ENCODE measurements at places on chromosomes 4 and X.

DNA sequence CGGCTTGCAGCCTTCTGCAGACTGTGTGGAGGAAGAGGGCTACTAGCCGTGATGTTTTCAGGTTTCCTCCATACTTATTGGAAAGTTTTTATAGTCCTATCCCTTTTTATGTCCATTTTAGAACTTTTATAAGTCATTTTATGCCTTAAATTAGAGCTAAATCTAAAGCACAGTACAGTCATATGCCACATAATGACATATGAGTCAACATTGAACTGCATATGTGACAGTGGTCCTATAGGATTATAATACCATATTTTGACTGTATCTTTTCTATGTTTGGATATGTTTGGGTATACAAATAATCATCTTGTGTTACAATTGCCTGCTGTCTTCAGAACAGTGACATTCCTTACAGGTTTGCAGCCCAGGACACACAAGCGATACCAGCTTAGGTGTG, 200.2 kb downstream of the SPRY1 start:
- DNase-seq, result no peak

DNA sequence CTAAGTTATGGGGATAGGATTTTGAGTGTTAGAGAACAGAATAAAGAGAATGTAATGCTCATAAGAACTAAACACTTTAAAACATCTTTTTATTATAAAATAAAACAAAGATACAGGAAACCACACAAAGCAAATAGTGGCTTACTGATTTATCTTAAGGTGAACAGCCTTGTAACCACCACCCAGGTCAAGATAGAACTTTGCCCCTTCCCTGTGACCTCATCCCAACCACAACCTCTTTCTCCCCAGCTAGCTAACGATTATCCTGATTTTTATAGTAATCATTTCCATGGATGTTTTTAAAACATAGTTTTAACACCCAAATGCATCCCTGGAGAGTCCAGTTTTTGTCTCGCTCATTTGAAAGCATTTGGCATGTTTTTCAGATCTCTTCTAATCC, 17.0 kb downstream of the HELT start:
- no peak for DNase-seq

GRCh38 chrX:42495139-42495538, 282.8 kb downstream of the PPP1R2C start:
- no peak for DNase-seq

- DNase-seq, result no peak
Measured at GRCh38 chrX:33178690-33179089, 32.7 kb downstream of the DMD start.

GRCh38 chr4:5999830-6000365, 18.3 kb downstream of the C4orf50 start:
- DNase-seq, result no peak

- DNase-seq, result no peak
Measured at GRCh38 chr4:6591313-6591712, 16.3 kb downstream of the MAN2B2 start.

GRCh38 chr4:85784947-85785346, 310.0 kb downstream of the ARHGAP24 start:
- DNase-seq, result no peak

DNA sequence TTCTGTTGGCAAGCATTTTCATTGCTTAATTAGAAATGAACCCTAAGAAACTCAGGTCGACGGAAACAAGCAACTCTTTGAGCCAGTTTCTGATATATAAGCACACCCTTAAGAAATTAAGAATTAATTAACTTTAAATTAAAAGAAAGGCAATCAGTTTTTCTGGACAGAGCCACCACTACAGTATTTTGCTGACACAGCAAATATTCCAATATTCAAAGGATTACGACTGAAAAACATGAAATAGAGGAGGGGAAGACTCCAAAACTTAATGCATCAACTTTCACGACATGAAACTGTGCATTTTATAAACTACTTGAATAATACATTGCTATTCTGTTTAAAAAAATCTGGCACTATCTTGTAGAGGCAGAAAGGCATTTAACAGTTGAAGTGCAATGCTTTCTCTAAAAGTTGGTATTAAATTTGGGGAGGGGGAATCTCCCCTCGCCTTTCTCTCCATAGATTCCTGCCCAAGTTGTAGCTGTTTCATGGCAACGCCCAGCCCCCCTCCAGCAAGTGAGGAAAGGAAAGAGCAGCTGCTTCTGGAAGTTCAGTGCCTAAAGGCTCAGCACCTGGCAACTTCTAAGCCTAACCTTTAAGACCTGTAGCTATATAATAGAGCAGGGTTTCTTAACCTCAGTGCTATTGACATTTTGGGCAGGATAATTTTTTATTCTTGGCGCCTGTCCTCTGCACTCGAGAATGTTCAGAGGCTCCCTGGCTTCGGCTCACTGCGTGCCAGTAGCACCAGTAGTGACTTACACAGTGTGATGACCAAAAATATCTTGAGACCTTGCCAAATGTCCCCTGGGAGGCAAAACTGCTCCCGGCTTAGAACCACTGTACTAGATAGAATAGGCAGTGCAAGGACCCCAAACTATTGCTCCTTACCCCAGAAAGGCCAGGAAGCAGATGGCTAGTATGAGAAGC, 6.7 kb upstream of the ZCCHC18 start:
- no peak for DNase-seq

DNA sequence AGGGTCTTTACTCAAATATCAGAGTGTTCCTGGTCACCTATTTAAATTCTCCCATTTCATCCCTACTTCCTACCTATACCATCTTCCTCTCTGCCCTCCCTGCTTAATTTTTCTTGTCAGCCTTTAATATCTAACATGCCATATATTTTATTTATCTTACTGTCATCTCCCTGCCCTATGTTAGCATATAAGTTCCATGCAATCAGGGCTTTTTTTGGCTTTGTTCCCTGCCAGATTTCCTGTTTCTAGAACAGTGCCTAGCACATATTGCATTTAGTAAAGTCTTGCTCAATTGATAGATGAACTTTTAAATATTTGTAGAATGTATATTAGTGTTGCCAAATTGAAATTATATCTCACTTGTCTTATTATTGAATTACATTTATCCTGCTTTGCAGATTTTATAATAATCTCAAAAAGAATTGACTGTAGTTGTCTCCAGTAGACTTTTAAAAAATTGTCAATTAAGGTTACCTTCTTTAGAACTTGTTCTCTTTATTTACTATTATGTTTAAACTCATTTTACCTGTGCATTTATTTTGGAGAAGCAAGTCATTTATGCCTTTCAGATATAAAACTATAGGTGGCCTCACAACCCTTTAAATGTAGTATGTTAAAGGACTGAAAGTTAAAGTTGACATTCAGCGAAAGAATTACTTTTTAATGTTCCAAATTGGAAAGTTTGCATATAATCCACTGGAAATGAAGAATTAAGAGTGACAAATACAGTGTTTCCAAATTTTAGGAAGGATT, 108.2 kb upstream of the BMPR1B start:
- no peak for DNase-seq

- no peak for DNase-seq
Measured at GRCh38 chr4:120084327-120084726, 17.7 kb upstream of the MAD2L1 start.

DNA sequence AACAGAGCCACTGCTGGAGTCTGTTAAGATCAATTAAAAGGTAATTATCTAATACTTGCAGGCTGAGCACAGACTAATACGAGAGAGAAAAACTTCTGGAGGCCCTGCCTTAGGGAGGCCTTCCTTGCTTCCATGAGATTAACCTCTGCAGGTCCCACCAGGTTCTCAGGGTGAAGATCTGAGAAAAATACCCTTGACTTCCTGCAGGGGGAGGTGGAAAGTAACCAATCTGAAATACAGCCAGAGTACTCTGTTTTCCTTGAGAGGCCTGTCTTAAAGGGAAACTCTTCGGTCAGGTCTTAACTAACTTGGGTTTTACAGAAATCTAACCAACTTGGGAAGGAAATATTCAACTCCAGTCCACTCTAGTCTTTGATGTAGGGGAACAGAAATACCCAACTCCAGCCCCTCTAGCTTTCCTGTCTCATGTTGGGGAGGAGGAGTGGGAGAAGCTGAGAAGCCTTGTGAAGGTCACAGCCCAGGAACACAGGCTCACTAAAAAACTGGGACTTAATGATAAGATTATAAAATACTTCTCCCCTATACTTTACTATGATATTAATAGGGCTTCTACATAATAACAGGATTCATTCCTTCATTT, 77.1 kb downstream of the TBCK start:
- DNase-seq, result peak; percentile 2

- DNase-seq, result no peak
Measured at GRCh38 chr4:56371426-56372220, 15.7 kb downstream of the AASDH start.

GRCh38 chr4:27357283-27357682, 496.6 kb downstream of the STIM2 start:
- no peak for DNase-seq

DNA sequence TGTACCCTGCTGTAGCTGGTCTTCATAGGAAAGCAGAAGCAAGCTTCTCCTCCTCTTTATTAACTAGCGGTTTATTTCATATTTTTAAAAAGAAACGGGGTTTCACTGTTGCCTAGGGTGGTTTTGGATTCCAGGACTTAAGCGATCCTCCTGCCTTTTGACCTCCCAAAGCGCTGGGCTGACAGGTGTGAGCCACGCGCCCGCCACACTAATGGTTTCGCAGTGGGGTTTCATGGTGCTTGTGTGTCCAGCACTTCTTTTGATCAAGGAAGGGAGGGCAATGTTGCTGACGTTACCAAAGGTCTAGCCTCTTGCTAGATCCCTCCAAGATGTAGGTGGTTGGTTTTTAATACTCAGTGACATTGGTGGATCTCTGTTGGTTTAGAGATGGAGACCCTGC, 1.4 kb downstream of the MAEA start:
- DNase-seq, result peak; percentile 6
